Umbilical cord (tissue), 2 donors: ENCODE measurements at places on chromosomes 12 and 14. TPM values are rescaled to one million over a fixed set of nuclear protein-coding genes. Genes with fewer than 3 reads are reported as not detected.

Gene LTB4R2
- 8.9 TPM for total RNA-seq

GRCh38 chr12:81465876-81466275, 293.3 kb downstream of the PPFIA2 start:
- no peak for DNase-seq

Gene PIANP
- not detected for total RNA-seq

GRCh38 chr14:42002141-42002540, 395.5 kb downstream of the LRFN5 start:
- DNase-seq: peak; percentile 2
